ENCODE measurements at places on chromosomes 4 and X. TPM values are rescaled to one million over a fixed set of nuclear protein-coding genes. Genes with fewer than 3 reads are reported as not detected.

ANOS1 gene
- total RNA-seq, result 2.3 TPM

CXCL6 gene
- 0.73 TPM for total RNA-seq

BEND2 gene
- not detected for total RNA-seq

GPR173 gene
- 7.6 TPM for total RNA-seq

USP17L27 gene
- not detected for total RNA-seq

RPS6KA6 gene
- 10.4 TPM for total RNA-seq

HTR2C gene
- total RNA-seq, result 0.75 TPM

CPLX1 gene
- total RNA-seq, result 6.7 TPM

LINC00632 gene
- total RNA-seq, result 116 TPM

SYAP1 gene
- 27.3 TPM for total RNA-seq

F9 gene
- not detected for total RNA-seq

APLN gene
- 0.52 TPM for total RNA-seq

FATE1 gene
- total RNA-seq, result not detected

MAOB gene
- total RNA-seq, result 28.2 TPM

SH3RF1 gene
- 33.2 TPM for total RNA-seq

PAGE1 gene
- not detected for total RNA-seq

MAGEC2 gene
- not detected for total RNA-seq

MID1 gene
- total RNA-seq, result 31.8 TPM

PRPS2 gene
- total RNA-seq, result 48.2 TPM

PPM1K gene
- total RNA-seq, result 14.2 TPM

SLC39A8 gene
- 12.9 TPM for total RNA-seq

DOCK11 gene
- total RNA-seq, result 14.1 TPM

CPE gene
- total RNA-seq, result 70.4 TPM

PLAC1 gene
- 0.42 TPM for total RNA-seq

TLR1 gene
- 4.0 TPM for total RNA-seq

SPANXA2 gene
- not detected for total RNA-seq

NHS gene
- 17.4 TPM for total RNA-seq

NHSL2 gene
- 14.6 TPM for total RNA-seq

CDKL2 gene
- 1.1 TPM for total RNA-seq

SLC9A7 gene
- 8.9 TPM for total RNA-seq

JAKMIP1 gene
- total RNA-seq, result 0.29 TPM

NAA10 gene
- total RNA-seq, result 83.7 TPM

PLS3 gene
- 119 TPM for total RNA-seq

SLC6A14 gene
- 0.57 TPM for total RNA-seq

PAGE5 gene
- not detected for total RNA-seq

TKTL1 gene
- total RNA-seq, result not detected

GATA1 gene
- total RNA-seq, result not detected

SSX2B gene
- total RNA-seq, result not detected

MRPS18C gene
- total RNA-seq, result 42.8 TPM

PLP2 gene
- total RNA-seq, result 141 TPM

TRIM61 gene
- 2.6 TPM for total RNA-seq

SSX3 gene
- not detected for total RNA-seq

RBM46 gene
- total RNA-seq, result not detected

CTAG2 gene
- total RNA-seq, result not detected

USP17L26 gene
- total RNA-seq, result not detected

PJA1 gene
- total RNA-seq, result 24.9 TPM

SPIN3 gene
- total RNA-seq, result 23.8 TPM

ATP8A1 gene
- total RNA-seq, result 12.5 TPM

CRMP1 gene
- total RNA-seq, result 1.3 TPM

VCX2 gene
- total RNA-seq, result not detected

PRKG2 gene
- 4.7 TPM for total RNA-seq

SH3BGRL gene
- total RNA-seq, result 111 TPM

GLRA3 gene
- not detected for total RNA-seq

Data from ureter (tissue), 1 donor.